ENCODE measurements at places on chromosomes 12 and 14.

DNA sequence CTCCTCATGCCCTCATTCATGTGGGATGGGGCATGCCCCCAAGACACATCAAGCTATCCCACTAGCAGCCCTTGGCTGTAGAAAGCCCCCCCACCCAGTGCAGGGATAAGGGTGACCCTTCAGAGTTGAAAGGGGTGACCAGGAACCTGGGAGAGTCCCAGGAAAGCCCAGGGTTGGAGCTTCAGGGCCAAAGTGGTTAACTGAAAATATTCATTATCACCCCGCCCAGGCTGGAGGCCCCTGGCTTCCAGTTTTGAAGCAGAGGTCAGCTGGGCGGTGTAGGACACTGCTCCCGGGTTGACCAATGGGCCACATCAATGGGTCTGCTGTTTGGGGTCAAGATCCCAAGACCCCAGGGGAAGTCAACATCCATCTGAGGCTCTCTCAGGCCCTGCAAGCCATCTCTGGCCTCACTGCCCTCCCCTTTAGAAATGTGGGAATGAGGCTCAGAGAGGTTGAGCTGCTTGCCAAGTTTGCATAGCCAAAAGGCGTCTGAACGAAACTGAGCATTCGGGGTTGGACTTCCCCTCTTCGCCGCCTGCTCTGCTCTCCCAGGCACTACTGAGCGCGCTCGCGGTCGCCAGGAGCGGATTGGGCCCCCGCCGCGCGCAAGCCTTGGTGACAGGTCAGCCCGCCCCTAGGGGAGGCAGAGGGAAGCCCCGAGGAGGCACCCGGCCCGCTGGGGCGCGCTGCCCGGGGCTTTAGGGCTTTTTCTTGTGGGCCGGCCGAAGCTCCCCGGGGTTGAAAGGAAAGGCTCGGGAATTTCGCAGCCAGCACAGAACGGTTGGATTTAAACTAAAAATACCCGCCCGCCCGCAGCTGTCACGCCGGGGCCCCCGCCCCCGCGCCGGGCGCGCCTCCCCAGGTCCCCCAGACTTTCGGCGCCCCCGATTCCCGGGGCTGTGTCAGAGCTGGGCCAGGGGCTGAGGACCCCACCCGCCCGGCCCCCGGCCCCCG is 576 bp downstream of the SYNE3 start:
- peak; percentile 67 for DNase-seq

DNA sequence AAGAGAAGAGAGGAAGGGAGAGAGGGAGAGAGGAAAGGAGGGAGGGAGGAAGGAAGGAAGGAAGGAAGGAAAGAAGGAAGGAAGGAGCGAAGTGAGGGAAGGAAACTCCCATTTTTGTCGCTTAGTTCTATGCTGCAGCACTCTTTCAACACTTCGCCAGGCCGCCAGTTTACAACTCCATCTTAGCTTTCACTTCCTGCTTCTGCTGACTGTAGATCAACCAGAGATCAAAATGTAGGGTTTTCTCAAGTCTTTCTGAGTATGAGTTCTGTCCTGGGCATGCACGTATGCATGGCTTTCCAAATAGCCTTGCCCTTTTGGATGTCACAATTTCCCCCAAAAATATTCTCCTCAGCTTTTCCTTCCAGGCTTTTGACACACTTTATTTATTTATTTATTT is 723.4 kb downstream of the TRHDE start:
- no peak for DNase-seq

GRCh38 chr14:49858383-49858782 is 5.8 kb upstream of the NEMF start:
- peak; percentile 14 for DNase-seq

GRCh38 chr12:54765652-54766051 is 88.7 kb upstream of the MUCL1 start:
- no peak for DNase-seq

DNA sequence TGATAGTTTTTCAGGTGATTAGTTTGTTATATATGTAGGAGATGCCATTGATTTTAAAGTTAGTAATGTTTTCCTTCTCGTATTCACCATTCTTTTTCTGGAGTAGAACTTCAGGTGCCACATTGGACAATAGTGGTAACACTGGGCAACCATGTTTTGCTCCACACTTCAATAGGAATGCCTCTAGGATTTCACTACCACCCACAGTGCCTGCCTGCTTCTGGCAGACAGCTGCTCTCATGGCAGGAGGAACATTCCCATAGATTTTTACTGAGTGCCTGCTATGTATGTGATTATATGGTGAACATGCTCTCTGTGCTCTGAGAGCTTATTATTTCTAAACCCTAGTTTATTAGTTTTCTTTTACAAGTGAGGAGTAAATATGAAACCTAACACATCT is 53.7 kb downstream of the GCH1 start:
- DNase-seq = no peak

GRCh38 chr12:53502331-53502730 is 1.2 kb downstream of the TARBP2 start:
- DNase-seq = no peak

DNA sequence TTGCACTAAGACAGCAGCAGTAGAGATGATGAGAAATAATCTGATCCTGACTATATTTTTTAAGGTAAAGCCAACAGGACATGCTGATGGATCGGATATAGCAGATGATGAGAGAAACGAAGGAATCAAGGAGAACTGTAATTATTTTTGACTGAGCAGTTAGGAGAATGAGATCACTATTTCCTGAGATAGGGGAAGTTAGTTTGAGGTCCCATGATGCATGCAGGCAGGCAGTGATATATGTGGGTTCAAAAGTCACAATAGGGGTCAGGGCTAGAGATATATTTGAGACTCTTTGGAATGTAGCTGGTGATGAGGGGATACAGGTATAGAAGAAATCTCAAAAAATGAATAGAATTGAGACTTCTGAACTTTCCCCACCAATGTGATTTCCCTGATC is 107.6 kb downstream of the GTF2A1 start:
- DNase-seq = no peak

- no peak for DNase-seq
Observed at GRCh38 chr12:11202811-11203210, 16.1 kb upstream of the TAS2R42 start.

DNA sequence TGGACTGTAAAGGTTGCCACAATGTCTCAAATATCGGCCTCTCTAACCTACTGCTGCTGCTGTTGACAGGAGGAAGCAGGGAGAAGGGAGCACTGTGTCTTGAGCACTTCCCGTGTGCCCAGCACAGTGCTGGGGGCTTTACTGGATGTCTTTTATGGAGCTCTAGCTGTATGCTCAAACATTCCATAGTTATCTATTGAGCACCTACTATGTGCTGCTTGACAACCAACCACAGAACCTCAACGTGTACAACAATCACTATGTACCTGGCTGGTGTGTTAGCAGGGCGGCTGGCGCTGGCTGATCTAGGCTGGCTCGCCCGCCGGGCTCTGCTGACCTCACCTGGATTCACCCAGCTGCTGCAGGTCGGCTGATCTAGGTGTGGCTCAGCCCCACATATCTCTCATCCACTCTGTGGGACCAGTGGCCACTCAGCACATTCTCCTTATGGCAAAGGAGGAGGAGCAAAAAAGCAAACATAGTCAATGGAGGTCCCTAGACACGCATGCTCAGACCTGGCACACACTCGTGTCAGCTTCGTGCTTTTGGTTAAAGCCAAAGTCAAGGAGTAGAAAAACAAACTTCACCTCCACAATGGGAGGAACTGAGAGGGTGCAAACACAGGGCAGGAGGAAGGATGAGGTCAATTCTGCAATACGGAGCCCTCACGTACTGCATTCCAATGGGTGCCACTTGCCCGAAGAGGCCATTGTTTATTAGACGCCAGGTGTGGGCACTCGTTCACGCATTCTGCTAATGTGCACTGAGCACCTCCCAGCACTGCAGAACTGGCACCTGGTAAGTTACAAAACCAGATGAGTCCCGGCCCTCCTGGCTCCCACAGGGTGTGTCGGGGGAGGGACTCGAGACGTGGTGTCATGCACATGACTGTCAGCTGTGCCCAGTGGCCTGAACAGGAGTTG is 147.2 kb downstream of the SCARB1 start:
- no peak for DNase-seq

GRCh38 chr14:34797747-34798583 is 77.2 kb downstream of the BAZ1A start:
- no peak for DNase-seq

DNA sequence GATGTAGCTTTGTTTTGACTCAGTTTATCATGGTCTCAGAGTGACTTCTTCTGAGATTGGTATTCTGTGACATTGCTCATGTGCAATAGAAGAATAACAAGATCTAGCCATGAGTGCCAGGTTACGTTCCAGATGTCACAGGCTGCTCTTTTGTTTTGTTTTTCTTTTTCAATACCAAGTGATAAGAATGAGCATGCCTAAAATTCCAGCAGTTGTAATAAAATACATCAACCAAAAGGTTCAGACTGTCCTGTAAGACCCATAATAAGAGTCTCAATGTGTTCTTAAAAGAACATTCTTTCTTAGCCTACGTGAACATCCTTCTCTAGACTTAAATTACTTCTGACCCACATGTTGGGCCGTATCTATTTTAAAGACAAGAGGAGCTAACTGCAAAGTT is 669.2 kb downstream of the DIO2 start:
- DNase-seq = peak; percentile 7

- peak; percentile 26 for DNase-seq
Observed at GRCh38 chr12:109910969-109911348, 10.9 kb downstream of the TCHP start.

- DNase-seq = peak; percentile 28
Observed at GRCh38 chr12:5868625-5869295, 76.3 kb downstream of the ANO2 start.

DNA sequence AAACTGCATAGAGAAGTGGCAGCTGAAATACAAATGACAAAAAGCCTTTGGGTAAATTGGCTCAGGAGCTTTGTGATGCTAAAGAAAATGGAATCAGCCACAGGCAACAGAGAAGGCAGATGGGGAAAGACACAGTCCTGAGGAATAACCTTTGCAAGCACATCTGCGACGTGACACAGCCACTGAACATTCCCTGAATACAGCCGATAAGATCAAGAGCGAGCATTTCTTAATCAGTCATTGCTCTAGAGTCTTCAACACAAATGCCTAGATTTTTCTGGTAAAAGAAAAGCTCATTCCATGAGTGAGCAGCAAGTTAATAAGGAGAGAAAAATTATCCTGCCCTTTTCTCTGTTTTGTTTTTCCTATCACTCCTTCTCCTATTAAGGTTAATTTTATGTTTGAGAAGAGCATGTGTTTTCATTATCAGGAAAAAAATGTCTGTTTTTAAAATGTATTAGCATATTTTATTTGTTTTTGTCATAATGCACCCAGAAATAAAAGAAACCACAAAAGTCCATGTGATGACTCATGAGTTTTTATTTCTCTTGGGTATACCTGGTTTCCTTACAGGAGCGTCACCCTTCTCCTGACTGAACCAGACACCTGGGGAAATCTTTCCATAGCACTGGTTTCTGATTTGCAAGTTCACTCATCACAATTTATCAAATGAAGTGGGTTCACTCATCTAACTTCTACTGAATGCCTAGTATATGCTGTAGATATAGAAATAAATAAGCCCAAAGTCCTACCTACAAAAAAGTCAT is 45.4 kb upstream of the PCED1B start:
- DNase-seq = peak; percentile 36

GRCh38 chr14:58563978-58564377 is 73.8 kb upstream of the DACT1 start:
- DNase-seq = no peak

GRCh38 chr12:70122804-70123203 is 120.4 kb upstream of the CNOT2 start:
- DNase-seq = no peak

GRCh38 chr12:42039577-42039976 is 105.1 kb downstream of the GXYLT1 start:
- no peak for DNase-seq

DNA sequence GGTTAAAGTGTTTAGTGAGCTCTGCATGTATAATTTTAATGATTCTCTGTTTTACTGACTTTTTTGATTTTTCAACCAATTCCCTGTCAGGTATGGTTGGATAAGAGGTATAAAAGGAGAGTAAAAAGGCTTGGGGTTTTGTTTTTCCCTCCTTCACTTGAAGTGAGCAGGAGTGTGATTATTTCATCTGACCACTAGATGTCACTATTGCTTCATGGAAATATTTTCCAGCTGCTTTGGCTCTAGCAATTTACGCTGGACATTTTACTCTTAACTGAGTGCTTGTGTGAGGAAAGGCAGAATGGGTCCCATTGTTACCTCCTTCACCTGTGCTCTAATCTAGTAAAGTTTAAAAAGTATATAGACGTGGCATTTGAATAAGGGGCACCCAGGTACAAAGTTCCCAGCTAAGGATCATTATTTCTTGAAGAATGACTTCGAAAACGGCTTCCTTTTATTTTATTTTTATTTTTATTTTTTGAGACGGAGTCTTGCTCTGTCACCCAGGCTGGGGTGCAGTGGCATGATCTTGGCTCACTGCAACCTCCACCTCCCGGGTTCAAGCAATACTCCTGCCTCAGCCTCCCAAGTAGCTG is 66.5 kb downstream of the TBC1D30 start:
- peak; percentile 60 for DNase-seq

DNA sequence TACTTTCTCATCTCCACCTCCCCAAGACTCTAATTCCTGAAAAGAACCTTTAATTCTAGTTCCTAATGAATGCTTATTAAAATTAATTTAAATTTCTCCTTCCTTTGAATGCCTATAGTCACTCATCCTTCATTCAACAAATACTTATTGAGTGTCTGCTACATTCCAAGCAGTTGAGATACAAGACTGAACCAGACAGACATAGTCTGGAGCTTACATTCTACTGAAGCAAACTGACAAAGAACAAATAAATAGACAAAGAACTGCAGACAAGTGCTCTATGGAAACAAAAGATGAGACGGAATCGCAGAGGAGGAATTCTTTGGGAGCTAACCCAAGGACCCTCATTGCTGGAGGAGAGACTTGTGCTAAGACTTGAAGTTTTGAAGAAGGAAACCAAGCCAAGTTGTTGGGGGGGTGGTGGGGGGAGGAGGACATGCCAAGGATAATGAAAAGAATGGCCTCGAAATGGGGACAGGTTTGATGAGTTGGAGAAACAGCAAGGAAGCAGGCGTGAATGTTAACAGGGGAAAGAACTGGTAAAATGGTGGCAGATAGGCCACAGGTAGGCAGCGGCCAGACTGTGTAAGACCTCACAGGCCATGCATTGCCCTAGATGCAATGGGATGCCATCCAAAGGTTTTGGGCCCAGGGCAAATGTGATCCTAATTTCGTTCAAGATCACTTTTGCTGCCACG is 9.7 kb upstream of the TDG start:
- DNase-seq = peak; percentile 30

DNA sequence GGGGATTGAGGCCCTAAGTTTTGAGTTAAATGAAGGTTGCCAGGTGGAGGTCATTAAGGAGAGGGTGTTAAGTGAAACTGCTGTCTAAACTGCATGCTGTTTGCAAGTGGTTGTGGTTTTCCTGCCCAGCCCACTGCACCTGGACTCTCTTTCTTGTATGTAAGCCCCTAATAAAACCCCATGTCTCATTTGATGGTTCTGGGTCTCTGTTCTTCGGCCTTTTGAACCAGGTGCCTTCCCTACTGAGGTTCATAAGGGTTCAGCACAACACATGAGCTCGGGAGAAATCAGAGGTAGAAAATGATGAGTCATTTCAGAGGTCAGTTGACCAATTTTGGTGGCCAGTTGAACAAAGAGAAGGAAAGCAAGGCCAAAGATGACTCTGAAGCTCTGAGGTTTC is 382.5 kb downstream of the RPS29 start:
- DNase-seq = no peak
